Activated CD8-positive, alpha-beta memory T cell treated with anti-CD3 and anti-CD28 coated beads, Interleukin-2, amount 50 U/mL, for 48 hours (primary cell): ENCODE measurements at places on chromosomes 11 and 22.

DNA sequence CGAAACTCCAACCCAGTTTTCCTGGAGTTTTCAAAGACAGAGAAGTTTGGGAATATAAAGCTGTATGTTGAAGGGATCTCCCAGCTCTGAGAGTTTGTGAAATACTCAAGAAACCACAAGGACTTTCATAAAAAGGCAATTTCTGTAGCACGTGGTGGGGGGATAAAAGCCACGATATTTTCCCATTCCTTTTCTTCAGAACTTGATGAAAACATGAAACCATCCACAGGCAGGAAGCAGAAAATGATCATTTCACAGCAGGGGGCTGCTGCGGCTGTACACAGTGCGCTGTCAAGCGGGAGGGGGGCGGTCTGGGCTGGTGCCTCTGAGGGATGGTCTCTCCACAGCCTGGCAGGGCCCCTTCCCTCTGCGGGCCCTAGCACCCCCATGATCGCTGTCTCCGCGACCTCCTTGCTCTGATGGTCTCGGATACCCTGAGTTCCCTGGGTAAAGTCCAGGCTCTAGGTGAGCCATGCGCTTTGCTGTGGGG, 423.2 kb downstream of the MN1 start:
- no peak for DNase-seq

- no peak for DNase-seq
Observed at GRCh38 chr22:38981005-38981991, 849 bp upstream of the APOBEC3B start.

DNA sequence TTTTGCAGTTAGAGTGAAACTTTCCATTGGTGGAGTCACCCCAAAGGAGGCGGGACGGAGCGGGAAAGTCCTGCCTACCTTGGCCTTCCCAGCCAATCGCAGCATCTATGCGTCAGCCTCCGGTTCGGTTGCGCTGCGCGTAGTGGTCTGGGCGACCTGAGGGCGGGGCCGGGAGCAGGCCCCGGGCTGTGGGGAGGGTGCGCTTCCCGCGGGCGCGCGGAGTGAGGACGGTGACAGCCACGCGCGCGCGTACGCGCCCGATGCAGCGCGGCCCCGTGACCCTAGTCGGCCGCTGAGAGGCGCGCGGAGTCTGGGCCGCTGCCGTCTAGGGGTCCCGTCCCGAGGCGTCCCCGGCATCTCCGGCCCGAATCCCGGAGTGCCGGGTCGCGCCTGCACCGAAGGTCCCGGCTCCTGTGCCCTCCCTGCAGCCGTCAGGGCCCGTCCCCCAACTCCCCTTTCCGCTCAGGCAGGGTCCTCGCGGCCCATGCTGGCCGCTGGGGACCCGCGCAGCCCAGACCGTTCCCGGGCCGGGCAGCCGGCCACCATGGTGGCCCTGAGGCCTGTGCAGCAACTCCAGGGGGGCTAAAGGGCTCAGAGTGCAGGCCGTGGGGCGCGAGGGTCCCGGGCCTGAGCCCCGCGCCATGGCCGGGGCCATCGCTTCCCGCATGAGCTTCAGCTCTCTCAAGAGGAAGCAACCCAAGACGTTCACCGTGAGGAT, at the start of gene NF2:
NF2 (plus strand) TSS at position 276 of the 718 bp plus-strand sequence; CDS start at position 642, 366 bp downstream.
- peak; percentile 96 for DNase-seq

- DNase-seq: no peak
Observed at GRCh38 chr11:78467931-78468330, 50.3 kb upstream of the GAB2 start.

DNA sequence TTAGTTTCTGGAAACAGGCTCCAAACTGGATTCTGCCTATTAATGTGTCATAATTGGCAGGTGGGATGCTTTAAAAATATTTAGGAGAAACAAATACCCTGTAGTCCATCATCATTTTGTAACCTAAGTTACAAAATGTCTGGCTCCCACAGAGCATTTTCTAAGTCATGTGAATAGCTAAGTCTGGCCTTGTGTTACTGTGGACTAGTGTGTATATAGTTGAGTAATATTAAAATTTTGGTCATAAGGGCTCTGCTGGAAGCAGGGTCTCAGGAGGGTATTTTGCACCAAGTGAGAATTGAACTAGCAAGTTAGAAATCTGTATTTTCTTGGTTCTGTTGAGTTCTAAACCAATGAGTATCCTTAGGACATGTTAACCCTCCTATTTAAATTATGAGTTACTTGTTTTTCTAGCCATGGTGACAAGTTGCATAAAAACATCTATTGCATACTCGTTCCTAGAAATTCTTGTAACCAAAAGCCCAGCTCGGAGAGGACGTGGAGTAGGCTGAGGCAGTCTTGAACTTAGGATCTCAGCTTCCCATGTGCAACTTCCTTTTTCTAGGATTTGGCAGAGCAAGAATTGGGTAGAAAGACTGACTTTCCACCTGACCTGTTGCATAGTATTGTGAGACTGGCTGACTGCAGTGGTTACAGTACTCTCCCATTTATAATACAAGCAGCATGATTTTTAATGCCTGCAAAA, 5.4 kb downstream of the PTPMT1 start:
- no peak for DNase-seq

GRCh38 chr11:63911440-63911839, 5.5 kb downstream of the RCOR2 start:
- DNase-seq: no peak
